ENCODE measurements at places on chromosomes 7 and 10.

- peak; percentile 0 for DNase-seq
These were observed 239.9 kb downstream of the CSTF2T start for GRCh38 chr10:51459476-51459875.

GRCh38 chr7:150629347-150629746, 2.8 kb downstream of the GIMAP6 start:
- no peak for DNase-seq

DNA sequence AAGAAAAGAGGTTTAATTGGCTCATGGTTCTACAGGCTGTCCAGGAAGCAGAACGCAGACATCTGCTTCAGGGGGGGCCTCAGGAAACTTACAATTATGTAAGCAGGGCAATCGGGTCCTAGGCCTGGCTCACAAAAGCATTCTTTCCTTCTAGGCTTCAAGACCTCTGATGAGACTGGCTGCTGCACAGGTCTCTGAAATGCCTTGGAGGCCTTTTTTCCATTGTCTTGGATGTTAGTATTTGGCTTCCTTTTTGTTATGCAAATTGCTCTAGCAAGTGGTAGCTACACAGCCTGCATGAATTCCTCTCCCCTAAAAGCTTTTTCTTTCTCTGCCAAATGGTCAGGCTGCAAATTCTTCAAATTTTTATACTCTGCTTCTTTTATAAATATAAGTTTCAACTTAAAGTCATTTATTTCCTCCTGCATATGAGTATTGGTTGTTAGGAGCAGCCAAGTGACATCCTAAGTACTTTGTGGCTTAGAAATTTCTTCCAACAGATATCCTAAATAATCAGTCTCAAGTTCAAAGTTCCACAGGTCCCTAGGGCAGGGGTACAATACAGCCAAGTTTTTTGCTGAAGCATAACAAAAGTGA, 83.1 kb upstream of the SEMA3A start:
- no peak for DNase-seq

- DNase-seq: no peak
These were observed 310.7 kb downstream of the GALNT17 start for GRCh38 chr7:71442492-71443190.

- no peak for DNase-seq
These were observed 86.8 kb downstream of the GPR158 start for GRCh38 chr10:25261558-25261957.

- no peak for DNase-seq
These were observed 11.7 kb upstream of the GPR141 start for GRCh38 chr7:37671876-37672275.

- no peak for DNase-seq
These were observed 136.3 kb downstream of the DPY19L1 start for GRCh38 chr7:34900891-34901513.

All from NCI-H524 (cell line).